Fibroblast of skin of left quadriceps (primary cell): ENCODE measurements at places on chromosomes 7 and 10.

DNA sequence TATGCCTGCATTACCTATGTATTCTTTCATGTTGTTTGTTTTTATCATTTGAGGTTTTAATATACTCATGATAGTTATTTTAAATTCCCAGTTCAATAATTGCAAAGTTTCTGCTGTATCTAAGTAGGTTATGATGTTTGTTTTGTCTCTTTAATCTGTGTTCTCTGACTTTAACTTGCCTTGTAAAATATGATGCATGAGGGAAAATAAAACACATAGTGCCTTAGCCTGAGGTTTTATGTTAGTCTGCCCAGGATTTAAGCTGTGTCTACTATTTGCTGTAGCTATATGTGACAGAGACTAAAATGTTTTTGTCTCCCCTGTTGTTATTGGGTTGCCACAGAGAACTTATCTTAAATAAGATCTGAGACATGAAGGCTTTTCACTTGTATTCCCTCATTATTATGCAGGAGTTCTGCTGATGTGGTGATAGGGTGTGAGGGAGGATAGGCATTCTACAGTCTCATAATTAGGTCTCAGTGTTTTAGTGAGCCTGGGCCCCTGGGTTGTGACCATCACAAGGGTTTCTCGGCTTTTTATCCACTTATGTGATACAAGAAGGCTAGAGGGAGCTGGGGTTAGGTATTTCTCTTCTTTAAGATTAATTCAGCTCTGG lies 582.5 kb downstream of the CNTNAP2 start:
- no peak for DNase-seq

GRCh38 chr7:150410680-150411346 lies 31.7 kb downstream of the ZNF775 start:
- no peak for DNase-seq

DNA sequence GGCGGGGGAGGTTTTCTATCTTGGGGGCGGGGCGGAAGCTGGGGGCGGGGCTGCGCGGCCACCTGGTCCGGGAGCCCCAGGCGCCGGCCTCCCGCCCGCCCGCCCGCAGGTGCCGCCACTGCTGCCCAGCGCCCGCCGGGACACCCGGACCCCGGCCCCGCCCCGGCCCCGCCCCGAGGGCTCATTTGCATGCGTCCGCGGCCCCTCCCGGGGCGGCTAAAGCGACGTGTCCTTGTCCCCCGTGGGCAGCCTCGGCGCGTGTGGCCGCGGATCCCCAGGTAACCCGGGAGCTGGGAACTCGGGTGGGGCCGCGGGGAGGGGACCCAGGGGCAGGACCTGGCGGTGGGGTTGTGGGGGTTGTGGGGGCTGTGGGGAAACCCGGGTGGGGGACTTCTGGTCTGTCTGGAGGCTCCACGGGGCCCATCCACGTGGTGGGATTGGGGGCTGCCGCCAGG lies at the start of gene BHLHA15:
BHLHA15 (plus strand) TSS at position 219 of the 455 bp plus-strand sequence. CDS start 871 bp downstream, outside the sequence.
- no peak for DNase-seq

- no peak for DNase-seq
These were observed 27.3 kb upstream of the CABCOCO1 start for GRCh38 chr10:61635471-61635870.

GRCh38 chr7:116527521-116527920 lies 2.7 kb downstream of the CAV1 start:
- DNase-seq = no peak

DNA sequence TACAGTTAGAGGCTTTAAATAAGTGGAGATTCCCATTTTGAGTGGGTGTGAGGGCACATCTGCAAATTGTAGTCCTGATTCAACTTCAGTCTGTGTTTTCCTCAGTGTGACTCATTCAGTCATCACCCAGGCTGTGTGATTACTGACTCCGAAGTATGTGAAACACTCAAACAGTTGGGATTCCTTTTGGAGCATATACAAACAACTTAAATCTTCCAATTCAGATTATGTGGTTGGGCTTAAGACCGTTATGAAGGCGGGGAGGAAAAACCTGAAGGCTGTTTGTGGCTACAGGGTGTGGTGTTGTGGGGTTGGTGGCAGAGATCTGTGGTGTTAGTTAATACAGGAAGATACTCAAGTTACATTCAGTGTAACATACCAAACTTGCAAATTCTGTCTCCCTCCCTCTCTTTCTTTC lies 259.7 kb upstream of the FERD3L start:
- DNase-seq = peak; percentile 97

GRCh38 chr7:112757337-112757736 lies 32.9 kb downstream of the TMEM168 start:
- no peak for DNase-seq

GRCh38 chr10:32893434-32893833 lies 64.6 kb downstream of the ITGB1 start:
- DNase-seq = no peak

DNA sequence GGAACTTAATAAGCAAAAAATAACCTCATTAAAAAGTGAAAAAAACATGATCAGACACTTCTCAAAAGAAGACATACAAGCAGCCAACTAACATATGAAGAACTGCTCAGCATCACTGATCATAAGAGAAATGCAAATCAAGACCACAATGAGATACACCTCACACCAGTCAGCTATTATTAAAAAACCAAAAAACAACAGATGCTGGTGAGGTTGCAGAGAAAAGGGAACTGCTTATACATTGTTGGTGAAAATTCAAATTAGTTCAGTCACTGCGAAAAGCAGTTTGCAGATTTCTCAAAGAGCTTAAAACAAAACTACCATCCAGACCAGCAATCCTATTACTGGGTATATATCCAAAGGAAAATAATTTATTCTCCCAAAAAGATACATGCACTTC lies 513.3 kb downstream of the MDFIC start:
- DNase-seq = no peak

GRCh38 chr10:26593896-26594295 lies 103.6 kb upstream of the PDSS1 start:
- DNase-seq = no peak

- no peak for DNase-seq
These were observed 965 bp upstream of the AGAP3 start for GRCh38 chr7:151085329-151085690.

GRCh38 chr10:72593963-72594362 lies 31.9 kb downstream of the MICU1 start:
- no peak for DNase-seq

DNA sequence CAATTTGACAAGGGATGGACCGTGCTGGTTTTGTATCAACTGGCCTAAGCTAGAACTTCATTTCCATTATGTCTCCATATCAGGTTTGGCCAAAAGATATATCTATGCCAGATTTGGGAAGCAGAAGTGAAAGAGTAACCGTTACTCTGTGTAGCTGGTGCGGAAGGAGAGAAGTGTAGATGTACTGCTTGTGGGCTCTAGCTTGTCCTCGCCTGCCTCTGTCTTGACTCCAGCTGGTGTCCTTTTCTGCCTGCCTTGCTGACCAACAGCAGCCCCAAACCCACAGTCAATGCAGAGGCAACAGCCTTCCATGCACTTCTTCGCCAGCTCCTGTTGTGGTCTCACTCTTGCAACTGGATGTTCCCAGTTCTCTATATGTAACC lies 128.5 kb downstream of the KIF20B start:
- no peak for DNase-seq

DNA sequence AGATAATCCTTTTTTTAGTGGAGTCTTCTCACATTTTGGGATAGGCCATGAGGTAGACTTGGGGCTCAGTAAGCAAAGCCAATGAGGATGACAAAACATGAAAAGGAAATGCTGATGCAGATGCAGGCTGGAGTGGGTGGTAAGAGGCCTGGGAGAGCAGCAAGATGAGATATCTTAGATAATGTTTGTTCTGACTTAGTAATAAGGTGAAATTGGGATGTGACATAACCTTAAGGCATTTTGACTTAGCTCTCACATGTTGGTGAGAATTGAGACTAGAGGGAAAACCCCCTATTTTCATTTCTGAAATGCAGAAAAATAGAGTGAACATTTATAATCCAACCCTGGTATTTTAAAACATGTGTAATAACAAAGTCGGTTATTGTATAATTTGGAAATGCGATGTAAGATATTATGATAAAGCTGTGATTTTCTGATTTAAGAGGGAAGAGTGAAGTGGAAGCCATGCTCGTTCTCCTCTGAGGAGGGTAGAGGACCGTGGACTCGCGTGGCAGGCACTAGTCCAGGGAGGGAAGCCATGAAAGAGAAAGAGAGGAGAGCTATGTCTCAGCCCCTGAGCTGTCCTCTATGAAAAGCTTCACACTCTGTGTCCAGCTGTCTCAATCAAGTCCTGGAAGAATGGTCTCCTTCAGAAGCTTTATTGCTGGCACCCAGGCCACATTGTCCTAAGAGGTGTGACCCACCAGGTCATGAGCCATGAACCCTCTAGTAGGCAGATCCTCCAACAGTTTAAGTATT lies 57.3 kb downstream of the ST7 start:
- DNase-seq = no peak

DNA sequence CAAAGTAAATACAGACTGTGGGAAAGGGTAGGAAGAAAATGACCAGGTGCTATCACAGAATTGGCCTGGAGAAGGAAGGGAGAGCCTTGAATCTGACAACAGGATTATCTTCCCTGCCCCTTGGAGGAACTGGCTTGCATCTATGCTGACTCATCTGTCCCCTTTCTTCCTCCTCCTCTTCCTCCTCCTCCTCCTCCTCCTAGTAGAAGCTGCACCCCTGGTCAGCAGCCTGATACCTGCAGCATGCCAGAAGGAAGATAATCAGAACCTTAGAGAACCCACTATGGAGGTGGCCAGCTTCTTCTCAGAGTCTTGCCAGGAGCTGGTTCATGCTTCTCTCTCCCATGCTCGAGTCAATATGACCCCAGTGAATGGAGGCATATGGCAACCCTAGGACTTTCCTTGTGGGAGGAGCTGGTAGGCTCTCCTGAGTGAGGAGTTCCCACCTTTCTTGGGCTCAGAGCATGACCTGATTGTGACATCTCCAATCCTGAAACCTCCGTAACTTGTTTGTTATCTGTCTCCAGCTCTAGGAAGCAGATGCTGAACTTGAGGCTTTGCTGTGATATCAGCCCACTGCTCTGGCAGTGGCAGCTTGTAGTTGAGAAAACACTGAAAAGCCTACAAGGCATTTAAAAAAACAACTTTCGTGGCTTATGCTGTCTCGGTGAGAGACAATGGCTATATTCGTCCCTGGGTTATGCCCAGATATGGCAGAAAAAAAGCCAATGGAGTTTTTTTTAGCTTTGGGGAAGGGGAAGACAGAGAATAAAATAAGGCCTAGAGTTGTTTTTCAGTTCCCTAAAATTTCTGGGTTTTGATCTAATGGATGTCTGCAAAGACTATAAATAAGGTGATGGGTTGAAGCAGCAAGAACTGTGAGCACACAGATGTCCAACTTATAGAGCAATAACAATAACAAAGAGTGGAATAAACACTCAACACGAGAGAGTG lies 60.6 kb downstream of the CDHR3 start:
- DNase-seq = no peak

DNA sequence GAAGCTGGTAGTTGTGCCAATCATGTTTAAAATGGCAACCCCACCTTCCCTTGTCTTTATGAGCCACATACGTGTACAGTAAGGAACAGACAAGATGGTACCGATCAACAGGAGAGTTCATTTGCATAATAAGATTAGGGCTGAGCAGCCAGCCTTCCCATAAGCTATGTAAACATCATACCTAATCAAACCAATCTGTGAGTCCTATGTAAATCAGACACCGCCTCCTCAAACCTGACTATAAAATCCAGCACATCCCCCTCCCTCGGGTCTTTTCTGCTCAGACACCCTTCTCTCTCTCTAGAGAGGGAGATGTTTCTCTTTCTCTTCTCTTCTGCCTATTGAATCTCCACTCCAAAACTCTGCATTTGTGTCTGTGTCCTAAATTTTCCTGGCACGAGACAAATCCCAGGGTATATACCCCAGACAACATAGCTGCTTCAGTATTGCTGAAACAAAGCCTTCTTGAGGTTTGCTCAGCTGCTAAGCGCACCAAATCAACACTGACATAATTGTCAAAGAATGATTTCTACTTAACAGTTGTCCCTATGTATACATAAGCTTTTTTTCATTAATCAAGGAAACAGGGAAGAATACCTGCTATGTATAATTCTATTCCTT lies 279.2 kb downstream of the THSD7A start:
- no peak for DNase-seq

DNA sequence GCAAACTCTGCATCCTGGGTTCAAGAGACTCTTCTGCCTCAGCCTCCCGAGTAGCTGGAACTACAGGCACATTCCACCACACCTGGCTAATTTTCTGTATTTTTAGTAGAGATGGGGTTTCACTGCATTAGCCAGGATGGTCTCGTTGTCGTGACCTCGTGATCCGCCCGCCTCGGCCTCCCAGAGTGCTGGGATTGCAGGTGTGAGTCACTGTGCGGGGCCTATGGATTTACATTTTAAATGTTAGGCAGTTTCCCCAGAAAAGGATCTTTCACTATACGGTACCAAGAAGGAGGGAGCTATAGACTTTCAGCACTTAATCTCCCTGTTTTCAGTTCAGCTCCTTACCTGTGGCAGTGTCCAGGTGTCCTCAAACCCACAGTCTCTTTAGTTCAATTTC lies 50.8 kb downstream of the SIRT1 start:
- no peak for DNase-seq

DNA sequence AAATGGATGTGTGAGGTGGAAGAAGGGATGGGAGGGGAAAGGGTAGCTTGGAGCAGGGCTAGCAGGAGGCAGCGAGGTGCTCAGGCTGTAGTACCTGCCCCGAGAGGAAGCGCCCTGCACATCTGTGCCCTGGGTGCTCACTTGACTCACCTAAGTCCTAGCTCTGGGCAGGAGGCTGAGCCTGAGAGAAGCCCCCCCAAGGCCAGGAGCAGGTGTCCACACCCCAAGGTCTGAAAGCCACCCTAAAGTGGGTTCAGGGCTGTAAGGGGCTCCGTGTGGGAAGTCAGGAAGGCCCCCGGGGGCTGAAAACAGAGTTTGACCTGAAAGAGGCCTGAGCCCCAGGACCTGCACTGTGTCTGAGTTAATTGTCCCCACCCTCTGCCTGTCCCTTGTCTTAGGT lies 95.8 kb upstream of the PODXL start:
- no peak for DNase-seq

DNA sequence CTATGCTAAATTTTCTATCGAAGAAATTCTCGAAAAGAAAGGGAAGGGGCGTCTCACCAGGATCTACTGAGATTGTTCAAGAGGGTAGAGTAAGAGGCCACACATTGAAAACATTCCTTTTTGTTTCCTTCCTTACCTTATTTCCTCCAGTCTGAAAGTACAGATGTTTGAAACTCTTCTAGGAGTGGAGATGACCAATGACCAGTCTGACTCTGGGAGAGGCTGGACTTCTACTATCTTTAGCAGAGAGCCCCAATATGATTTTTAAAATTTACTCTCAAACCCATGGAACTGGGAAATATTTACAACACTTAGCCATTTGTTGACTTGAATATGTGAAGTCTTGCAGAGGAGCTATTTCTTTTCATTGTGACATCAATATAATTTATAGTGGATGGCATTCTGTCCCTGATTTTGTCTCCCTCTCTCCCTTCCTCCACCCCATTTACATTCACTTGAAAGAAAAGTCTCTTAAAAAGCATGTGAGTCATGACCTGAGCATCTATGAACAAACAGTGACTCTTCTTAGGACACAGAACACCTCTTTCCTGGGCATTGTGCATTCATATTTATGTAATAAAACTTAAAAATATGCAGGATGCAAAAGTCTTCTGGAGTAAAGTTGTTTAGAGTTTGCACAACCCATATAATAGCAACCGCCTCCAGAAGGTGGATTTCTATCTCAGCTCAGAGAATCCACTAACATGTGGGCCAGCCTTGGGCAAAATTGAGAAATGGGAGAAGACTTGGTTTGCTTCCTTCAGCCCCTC lies 31.2 kb upstream of the BMPER start:
- DNase-seq = peak; percentile 66

- no peak for DNase-seq
These were observed 38.5 kb downstream of the BNIP3 start for GRCh38 chr10:131943021-131943814.

- no peak for DNase-seq
These were observed 205.7 kb downstream of the PARD3 start for GRCh38 chr10:34609287-34609940.
